ENCODE measurements at places on chromosomes 1 and 21.

DNA sequence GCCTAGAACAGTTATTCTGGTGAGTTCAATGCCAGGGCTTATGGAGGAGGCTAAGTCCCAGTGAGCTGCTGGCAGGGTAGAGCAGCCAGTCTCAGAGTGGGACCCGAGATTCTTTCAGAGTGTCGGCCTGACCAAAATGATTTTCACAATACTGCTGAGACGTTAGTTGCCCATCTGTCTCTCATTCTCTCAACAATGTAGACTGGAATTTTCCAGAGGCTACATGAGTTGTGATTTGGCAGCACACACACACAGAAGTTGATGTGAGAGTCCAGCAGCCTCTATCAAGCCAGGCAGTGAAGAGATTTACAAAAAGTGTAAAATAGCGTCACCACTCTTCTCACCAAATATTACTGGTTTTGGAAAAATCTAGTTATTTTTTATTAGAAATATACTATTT is 21.7 kb downstream of the CACNA1S start:
- DNase-seq: no peak

GRCh38 chr1:243507001-243507671 is 251.3 kb downstream of the SDCCAG8 start:
- DNase-seq: peak; percentile 23

DNA sequence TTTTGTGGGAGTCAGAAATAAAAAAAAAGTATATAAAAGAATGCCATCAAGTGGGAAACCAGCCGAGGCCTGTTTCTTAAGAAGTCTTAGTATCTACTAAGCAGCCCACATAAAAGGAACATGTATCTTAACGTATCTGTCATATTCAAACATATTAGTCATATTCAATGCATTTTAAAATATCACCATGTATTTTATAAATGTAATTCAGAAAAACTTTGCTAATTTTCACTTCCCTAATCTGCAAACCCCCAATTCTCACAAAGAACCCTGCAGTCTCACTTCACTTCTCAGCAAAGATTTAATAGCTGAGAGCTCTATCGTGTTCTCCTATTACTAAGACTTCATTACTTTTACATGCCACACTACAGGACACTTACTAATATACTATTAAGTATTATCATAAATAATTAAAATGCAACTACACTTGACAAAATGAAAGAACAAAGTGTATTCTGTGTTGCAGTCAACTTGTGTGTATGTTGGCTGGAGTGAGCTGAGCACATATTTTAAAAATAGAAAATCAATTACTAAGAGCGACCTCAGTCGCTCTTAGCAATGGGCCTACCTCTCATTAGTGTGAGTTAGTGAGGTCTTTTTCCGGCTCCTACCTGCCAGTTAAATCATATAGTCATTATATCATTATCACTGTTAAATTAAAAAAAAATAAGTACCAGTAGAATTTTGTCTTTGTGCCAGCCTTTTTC is 484.3 kb downstream of the LMO4 start:
- DNase-seq: peak; percentile 22

DNA sequence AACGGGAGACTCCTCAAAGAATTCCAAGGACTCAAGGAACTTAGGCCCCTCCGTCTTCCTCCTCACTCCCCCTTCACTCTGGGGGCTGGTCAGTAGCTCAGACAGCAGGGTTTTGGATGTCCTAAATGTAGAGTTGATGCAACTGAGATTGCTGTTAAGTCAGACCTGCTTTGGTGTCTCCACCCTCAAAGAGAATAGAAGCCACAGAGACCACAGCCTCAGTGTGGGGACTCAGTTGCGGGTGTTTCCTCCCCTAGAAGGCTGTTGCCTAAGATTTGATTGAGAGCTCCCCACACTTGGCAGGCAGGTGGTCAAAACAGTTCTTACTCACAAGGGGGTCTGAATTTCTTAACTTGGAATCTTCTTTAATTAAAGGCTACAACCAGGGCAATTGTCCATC is 7.6 kb downstream of the MAN1C1 start:
- DNase-seq: no peak

DNA sequence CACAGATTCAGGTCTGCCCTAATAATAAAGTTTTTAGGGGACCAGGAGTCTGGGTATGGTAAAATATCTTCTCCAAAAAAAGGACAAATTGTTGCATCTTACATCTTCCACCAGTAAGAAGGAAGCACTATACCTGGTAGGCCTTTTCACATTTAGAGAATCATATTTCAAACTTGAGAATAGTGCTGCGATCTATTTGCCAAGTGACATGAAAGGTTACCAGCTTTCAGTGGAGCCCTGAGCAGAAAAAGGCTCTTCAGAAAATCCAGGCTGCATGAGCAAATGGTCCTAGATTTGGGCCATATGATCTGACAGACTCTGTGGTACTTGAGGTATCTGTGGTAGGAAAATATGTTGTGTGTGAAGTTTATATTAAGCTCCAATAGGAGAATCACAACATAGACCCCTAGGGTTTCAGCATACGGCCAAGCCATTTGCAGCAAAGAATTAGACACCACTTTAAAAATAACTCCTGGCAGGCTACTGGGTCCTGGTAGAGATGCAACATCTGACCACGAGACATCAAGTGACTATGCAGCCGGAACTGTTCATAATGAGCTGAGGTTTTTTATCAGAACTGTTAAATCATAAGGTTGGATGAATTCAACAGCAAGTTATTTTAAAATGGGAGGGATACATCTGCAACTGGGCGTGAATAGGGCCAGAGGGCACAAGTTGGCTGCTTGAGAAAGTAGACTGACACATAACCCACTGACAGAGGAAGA is 38.6 kb upstream of the CCDC190 start:
- DNase-seq: peak; percentile 36

DNA sequence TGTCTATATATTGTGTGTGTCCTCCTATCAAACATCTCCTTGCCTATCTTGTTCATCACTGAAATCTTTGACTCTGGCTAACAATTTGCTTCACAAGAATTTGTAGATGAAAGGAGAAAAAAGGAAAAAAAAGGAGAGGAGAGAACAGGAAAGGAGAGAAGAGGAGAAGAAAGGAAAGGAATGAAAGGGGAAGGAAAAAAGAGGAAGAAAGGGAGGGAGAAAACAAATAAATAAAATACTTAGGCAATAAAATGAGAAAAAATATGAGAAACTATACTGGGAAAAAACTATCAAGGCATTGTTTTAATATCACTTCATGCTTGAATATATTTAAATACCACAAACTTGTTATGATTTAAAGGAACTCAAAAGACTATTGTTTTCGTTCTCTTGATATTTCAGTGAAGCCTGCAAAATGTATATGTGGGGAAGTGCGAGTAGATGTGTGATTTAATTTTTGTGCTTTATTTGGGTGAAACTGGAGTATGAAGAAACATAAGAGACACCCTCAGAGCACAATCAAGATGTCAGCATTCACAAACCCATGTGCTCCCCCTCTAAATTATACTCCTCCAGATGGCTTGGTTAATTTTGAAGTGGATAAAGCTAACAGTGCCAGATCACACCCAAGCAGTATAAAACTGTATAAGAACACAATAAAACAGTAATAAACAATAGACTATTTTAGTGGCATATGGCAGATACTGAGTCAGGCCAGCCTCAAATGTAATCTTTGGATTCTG is 205.7 kb upstream of the SAMSN1 start:
- no peak for DNase-seq

DNA sequence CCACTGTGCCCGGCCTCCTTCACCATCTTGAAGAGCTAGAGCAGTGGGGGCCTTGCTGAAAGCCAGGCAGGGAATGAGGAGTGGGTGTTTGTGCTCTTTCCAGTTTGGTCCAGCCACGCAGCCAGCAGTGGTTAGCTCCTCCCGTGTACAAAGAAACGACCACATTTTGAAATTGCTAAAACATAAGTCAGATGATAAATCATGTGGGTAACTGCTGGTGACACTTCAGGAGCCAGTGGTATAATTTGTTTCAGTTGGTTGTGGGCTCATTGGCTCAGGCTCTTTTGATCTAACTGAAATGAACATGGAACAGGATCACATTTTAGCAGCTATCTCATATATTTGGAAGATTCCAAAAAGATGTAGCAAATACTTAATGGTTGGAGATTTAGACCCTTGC is 87.6 kb downstream of the MTR start:
- DNase-seq: no peak

DNA sequence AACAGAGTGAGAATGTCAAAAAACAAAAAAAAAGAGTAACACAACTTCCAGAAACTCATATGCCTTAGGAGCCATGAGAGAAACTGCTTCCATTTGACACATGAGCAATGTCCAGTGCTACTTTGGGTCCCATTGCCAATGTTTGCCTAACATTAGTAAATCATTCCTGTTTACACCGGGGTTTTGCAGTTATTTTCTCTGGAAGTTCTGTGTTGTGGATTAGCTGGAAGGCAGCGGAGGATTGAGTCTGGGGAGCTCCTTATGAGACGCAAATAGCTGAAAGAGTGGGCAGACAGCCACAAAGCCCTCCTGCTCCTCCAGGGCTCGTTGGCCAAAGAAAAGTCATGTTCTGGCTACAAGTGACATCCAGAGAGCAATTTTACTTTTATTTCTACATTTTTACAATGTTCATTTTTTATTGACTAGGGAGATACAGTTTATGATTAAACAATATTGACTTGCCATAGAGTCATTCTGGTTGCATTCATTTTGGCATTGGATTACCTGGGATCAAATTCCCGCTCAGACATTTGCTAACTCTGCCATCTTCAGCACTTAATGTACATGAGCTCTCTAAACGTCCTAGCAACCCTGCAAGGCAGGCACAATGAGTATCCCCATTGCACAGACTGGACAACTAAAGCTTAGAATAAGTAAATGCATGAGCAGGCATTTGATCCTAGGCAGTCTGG is 66.4 kb upstream of the GALNT2 start:
- DNase-seq: no peak

- DNase-seq: no peak
Measured at GRCh38 chr1:103074224-103074623, 34.1 kb downstream of the COL11A1 start.

GRCh38 chr1:228273720-228274451 is 66.0 kb downstream of the OBSCN start:
- no peak for DNase-seq

GRCh38 chr1:185315445-185316071 is 1.5 kb downstream of the IVNS1ABP start:
- no peak for DNase-seq

DNA sequence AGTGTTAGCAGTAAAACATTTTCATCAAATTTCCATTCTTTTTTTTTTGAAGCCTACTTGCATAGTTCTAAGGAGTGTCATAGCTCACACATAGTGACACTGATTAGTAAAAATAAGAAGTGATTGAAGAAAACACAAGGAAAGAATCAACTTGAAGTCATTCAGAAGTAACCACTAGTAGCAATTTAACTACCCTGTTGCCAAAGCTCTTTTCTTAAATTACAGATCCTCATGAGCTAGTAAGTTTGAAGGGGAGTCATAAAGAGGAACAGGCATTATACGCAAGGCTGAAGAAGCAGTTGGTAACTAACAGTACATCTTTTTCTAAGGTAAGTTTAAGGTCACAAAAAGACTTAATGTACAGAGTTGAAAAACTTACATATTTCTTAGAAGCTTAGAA is 332.2 kb downstream of the CHRM3 start:
- DNase-seq: no peak

- peak; percentile 74 for DNase-seq
Measured at GRCh38 chr21:38797470-38797869, 8.3 kb upstream of the ETS2 start.

DNA sequence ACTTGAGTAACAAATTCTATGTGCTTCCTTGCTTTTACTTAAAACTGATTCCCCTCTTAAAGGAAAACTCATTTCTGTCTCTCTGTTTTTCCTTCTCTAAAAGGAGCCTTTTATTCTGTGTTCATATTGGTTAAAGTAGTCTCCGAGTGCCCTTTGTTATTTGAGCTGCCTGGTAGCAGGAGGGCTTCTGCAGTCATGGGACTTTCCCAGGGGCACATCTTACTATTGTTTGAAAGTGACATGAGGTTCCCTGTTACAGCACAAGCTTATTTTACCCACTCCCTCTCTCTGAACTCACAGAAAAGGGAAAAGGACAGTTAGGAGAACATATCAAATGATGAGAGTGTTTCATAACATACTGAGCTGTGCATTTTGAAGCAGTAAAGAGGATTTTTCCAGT is 58.1 kb upstream of the ANGPTL1 start:
- no peak for DNase-seq

GRCh38 chr1:211895126-211895759 is 64.7 kb upstream of the LPGAT1 start:
- DNase-seq: no peak

DNA sequence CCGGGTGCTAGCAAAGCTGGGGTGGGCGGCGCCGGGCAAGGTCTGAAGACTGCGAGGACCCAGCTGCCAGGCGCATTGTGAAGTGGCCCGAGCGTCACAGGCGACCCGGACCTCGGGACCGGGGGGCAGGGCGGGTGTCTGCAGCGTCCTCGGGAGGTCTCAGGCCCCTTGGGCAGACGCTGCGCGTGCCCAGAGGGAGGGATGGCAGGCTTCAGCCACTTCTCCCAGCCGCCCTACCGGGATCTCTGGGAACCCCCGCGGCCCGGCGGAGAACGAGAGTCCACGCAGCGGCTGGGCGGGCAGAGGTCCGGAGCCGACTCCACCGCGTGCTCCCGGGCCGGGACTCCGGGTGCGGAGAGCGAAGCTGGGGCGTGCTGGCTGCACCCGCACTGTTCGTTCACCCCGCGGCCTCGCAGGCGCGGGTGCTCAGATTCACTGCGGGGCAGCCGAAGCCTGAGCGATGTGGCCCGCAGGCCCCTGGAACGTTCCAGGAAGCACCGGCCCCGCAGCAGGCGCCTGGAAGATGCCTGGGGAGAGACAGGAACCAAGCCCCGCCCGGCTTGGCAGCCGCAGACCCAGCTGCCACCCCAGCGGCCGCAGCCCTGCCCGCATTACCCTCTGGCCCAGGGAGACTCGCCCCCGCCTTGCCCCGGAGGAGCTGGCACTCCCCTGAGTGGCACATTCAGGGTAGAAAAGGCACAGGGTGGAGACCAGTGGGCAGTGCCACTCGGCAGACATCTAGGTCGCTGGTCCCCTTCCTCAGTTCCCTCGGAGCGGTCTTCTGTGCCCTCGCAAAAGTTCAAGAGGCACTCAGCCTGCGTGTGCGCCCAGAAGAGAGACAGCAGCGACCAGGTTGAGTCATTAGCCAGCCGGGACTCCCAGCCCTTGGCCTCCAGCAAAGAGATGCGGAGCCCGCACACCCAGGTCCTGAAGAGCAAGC is at the start of gene CCDC185:
Gene CCDC185, plus strand, starts transcription at position 141 of the 940 bp plus-strand sequence. Its CDS starts 61 bp downstream, at position 202.
- DNase-seq: no peak

- no peak for DNase-seq
Measured at GRCh38 chr1:184622136-184622823, 132.4 kb downstream of the EDEM3 start.

DNA sequence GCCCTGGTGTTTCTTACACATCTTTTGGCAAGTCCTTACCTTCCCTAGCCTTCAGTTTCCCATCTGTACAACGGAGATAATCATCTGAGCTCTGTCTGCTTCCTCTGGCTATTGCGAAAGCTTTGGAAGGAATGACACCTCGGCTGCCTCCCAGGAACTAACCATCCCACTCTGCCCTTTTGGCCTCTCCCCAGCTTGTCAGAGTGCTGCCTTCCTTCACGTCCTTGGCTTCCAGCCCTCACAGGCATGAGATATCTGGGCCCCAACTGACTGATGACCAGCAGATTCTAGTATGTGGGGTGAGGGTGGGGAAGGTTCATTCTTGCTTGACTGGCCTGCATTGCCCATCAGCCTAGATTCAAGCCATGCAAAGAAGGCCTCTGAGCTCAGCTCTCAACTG is 253.1 kb upstream of the FGGY start:
- peak; percentile 67 for DNase-seq

Data from epithelial cell of esophagus (primary cell).